Stimulated activated CD4-positive, alpha-beta T cell treated with anti-CD3 and anti-CD28 coated beads, Interleukin-15, amount 100 ng/mL, for 1 hour (primary cell): ENCODE measurements at places on chromosomes 7 and 10.

DNA sequence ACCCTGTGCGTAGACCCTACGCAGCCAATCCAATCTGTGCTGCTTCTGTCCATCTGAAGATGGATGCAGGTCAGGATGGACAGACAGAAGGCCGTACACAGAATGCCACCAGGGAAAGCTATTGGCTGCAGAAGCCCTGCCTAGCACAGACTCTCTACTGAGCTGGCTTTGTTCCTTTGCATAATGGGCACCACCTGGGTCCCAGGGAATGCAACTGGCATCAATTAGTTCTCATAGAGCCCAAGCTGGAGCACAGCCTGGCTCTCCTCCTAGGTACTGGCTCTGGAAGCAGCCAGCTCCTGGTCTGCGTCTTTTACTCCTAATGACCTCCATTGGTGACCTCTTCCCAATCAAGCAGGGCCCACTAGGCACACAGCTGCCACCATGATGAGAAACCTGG, 26.8 kb upstream of the CACUL1 start:
- no peak for DNase-seq

- no peak for DNase-seq
Measured at GRCh38 chr7:19749658-19750057, 23.8 kb downstream of the TMEM196 start.

- DNase-seq = no peak
Measured at GRCh38 chr10:90930070-90930837, 9.4 kb upstream of the ANKRD1 start.

DNA sequence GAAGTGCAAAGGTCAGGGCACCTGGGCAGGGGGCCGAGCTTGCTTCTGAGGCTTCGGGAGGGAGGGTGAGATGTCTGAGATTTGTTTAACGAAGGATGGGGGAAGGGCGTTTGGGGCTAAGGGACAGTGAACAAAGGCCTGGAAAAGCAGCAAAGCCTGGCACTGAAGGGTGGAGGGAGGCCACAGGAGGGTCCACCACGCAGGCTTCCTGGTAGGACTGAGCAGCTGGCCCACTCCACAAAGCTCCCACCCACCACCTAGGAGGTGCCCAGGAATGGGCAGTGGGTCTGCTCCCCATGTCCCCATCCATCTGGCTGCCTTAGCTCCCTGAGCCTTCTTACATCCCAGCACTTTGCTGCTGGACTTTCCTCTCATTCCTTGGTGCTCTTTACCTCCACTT, 39.4 kb upstream of the CXCL12 start:
- DNase-seq = no peak

- no peak for DNase-seq
Measured at GRCh38 chr7:21408481-21408820, 19.4 kb upstream of the SP4 start.

GRCh38 chr7:7786595-7786994, 68.2 kb upstream of the RPA3 start:
- DNase-seq = no peak

- no peak for DNase-seq
Measured at GRCh38 chr10:42933448-42934340, 143.2 kb upstream of the RET start.

DNA sequence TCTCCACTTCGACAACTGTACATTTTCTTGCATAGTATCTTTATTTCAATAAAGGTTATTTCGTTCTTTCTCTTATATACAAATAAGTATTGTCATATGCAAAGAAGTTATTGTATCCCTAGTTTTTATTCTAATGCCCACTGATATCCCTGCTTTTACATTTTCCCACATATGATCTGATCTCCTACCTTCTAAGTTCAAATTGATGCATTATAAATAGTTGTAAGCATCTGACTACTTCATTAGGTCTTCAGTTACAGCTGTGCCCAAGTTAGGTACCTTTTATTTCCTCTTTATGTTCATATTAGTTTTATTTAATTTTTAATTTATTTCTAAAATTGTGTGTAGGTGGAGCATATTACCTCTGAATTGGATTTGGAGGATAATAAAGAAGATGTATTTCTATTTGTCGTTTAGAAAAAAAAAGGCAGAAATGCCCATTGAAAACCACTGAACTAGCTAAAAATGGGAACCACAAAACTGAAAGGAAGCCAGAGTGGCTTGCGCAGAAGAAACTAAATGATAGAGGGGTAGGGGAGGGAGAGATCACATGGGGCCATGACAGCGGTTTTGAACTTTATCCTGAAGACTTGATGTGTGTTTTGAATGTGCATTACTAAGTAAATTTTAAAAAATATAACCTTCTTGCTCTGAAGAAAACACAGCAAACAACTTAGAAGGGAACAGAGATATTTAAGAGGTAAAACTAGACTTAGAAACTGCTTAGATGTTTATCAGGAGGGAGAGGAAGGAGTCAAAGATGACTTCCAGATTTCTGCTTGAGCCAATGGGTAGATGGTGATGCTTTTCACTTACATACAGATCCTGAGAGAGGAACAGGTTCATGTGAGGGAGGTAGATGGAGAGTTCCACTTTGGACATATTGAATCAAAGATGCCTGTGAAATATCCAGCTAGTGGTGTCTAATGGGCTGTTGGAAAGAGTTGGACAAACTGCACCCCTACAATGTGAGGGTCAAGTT, 9.3 kb upstream of the ZC3HAV1L start:
- DNase-seq = no peak

DNA sequence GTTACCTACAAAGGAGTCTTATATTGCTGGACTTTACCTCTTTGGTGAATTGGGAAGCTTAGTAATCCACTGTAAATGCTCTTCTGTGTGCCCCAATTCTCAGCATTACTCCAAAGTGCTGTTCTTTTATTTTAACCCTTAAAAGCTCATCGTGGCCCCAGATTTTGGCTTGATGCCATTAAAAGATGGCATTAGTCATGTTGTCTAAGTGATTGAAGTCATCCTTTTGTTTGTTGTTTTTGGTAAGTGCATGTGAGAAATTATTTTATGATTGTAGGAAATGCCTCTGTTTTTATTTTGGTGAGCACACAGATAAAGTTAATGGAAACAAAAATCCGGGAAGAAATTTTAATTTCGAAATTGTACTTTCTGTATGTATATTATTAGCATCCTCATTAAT, 82.5 kb upstream of the GATA3 start:
- no peak for DNase-seq

DNA sequence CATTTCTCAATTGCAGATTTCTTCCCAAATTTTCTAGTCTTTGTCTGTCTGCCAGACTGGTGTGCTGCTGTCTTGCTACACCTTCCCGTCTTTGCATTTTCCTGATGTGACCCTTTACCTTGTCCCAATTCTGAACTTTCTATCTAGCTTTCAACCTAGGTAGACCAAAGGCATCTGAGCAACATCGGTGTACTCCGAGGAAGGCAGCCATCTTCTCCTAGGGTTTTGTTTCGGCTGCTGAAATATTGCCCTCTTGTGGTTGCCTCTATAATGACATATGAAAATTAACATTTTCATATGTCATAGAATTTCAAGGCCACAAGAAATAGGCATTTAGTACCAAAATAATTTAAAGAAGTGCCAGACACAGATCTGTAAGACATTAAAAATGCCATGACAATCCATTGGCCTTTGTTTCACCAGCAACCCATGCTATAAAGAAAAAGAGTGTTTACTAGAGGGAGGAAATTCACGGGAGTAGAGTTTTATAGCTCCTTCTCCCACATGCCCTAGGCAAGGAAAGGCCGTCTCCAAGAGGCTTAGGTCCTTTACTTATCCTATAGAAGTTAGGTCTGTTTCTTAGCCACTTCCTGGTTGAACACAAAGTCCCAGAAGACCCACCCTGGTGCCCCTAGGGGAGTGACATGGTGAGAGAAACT, 23.4 kb downstream of the OR9A2 start:
- DNase-seq = no peak

GRCh38 chr7:84780158-84781124, 406.4 kb downstream of the SEMA3D start:
- DNase-seq = no peak

- DNase-seq = no peak
Measured at GRCh38 chr7:82110146-82110840, 333.3 kb downstream of the CACNA2D1 start.

DNA sequence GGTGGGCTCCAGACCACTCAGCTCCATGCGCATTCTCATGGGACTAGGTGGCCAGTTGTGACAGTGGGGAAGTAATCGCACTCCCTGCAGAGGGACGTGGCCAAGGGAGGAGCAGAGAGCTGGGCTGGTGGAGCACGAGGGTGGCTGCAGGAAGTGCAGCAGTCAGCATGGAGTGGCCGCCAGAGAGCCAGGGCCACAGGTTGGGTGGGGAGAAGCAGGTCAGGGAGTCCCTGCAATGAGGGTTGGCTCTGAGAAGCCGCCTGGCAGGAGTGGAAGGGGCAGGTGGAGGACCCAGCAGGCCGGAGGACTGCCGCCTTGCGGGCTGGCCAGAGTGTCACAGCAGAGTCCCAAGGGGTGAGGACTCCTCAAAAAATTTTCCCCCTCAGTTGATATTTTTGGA, 26.2 kb downstream of the FKBP6 start:
- DNase-seq = no peak

- no peak for DNase-seq
Measured at GRCh38 chr7:157077021-157077420, 61.7 kb upstream of the UBE3C start.

- DNase-seq = no peak
Measured at GRCh38 chr7:155766966-155767916, 45.0 kb downstream of the SHH start.

DNA sequence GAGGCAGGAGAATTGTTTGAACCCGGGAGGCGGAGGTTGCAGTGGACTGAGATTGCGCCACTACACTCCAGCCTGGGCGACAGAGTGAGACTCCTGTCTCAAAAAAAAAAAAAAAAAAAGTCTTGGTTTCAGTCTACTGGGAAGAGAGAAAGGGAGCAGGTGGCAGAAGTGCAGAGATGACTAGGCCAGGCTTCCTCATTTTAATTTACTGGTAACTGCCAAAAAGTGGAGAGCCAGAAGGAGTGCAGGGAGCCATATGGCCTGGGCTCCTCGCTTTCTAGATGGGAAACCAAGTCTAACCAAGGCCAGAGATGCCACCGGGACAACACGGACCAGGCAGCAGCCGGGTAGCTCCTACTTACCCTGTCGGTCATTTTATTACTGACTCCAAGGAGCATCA, 12.2 kb downstream of the SEPHS1 start:
- DNase-seq = no peak

GRCh38 chr10:80372675-80373074, 16.1 kb downstream of the DYDC2 start:
- no peak for DNase-seq

- DNase-seq = no peak
Measured at GRCh38 chr10:71359364-71360046, 37.2 kb upstream of the CDH23 start.

DNA sequence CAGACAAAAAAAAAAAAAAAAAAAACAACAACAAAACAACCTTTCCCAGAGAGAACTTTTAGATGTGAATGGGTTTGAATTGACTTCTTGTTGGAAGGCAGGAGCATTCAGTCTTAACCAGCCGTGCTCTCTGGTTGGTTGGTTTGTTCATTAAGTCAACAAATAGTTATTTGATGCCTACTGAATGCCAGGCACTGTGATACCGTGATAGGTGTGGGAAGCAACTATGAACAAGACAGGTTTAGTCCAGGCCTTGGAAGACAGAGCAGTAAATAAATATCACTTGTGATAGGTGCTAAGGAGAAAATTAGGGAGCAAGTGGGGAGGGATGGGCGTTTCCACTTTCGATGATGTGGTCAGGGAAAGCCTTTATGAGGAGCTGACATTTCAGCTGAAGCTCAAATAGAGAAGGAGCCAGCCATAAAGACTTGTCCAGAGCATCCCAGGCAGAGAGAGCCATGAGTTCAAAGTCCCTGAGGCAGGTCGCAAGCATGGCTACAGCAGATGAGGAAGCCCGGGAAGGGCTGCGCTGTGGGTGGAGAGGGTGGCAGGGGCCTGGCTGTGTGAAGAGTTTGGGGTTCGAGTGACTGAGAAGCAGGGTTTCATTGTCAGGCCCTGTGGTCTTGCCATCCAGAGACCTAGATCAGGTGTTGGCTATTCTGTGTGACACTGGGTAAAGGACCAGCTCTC, 8.0 kb downstream of the TSPAN15 start:
- no peak for DNase-seq

- DNase-seq = no peak
Measured at GRCh38 chr7:141276031-141276430, 202.2 kb downstream of the TMEM178B start.

DNA sequence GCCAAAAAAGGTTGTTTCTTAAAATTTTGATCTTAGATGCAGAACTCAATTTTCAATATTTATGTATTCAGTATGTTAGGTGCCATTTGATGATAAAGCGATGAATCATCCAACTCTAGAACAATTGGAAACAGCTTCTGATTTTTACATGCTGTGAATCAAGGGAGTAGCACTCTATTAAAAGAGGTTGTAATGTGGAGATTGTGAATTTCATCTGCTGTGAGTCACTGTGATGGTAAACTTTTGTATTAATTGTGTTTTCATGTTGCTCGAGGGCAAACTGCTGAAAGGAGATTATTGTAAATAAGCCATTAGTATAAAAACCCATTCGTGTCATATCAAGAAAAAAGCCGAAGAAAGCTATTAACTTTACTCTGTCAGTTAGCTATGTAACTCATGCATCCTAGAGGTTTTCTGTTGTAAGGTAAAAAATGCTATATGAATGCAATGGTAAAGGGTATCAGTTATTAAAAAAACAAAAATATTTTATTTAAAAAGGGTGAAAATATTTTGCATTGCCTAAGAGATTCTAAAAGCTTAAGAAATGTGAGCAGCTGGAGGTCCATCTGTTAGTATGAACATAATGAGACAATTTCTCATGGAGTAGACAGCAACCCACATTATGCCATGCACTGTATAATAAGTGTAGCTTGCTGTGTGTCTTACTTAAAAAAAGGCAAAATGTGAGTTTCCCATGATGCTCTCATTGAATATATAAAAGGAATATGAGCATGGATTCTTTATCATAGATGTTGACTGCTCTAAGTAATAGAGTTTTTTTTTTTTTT, 511.0 kb upstream of the PCDH15 start:
- DNase-seq = no peak

DNA sequence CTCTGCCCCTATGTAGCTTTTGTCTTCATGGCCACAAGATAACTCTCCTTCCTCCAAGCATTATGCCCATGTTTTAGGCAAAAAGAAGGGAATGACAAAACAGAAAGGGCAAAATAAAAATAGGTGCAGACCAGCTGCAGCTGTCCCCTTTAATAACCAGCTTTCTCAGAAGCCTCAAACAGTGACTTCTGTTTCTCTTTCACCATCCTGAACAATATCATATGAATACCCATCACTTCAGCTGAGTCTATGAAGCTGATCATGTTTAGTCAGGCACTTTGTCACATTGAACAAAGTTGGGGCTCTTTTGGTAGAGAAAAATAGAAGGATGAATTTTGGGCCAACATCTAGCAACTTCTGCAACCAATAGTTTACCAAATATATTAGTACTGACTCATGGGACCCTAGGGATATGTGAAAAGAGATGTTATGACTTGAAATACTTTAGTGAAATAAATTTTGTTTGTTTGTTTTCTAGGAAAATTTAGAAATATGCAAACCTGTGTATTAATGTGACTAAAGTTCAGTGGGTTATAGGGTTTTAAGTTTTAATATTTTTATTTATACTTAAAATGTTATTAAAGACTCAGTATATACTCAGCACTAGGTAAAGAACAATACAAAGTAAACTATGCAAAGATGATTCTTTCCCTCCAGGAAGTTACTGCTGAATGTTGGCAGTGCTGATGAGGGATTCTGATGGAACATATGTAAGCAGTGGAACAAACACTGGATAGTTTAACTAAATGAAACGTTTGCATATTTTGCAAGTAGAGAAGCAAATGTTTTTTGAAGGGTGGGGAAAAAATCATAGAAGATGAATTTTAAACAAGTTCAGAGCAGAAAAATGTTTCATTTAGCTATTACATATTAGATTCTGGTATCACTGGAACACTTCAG, 133.7 kb downstream of the FOXP2 start:
- no peak for DNase-seq
